ENCODE measurements at places on chromosomes 5 and 9. TPM values are rescaled to one million over a fixed set of nuclear protein-coding genes. Genes with fewer than 3 reads are reported as not detected.
A peak's percentile ranks its signal among the peaks of the same experiment; 100 is the strongest.

LRRC19 gene
- total RNA-seq, result not detected

HAVCR2 gene
- total RNA-seq, result 10.4 TPM

LCN15 gene
- not detected for total RNA-seq

DNA sequence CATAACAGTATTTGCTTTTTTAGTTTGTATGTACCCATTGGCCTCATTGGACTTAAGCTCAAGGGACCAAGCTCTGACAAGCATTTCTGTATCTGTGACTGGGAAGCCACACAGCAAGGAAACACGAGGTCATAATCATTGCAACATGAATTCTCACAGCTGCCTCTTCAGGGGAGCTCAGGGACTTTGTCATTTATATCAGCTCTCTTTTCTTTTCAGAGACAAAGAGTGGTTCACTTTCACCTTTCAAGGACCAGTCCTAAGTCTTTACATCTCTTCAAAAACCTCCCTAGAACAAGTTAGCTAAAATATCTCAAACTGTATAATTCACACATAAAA, 58.6 kb downstream of the ADAMTS12 start:
- no peak overlapping the region for H3K4me3 ChIP-seq
- DNase-seq, result no peak
- no peaks in the 10 kb centered on the region for H3K36me3 ChIP-seq
- H3K4me1 ChIP-seq, result no peaks in the 10 kb centered on the region

DNA sequence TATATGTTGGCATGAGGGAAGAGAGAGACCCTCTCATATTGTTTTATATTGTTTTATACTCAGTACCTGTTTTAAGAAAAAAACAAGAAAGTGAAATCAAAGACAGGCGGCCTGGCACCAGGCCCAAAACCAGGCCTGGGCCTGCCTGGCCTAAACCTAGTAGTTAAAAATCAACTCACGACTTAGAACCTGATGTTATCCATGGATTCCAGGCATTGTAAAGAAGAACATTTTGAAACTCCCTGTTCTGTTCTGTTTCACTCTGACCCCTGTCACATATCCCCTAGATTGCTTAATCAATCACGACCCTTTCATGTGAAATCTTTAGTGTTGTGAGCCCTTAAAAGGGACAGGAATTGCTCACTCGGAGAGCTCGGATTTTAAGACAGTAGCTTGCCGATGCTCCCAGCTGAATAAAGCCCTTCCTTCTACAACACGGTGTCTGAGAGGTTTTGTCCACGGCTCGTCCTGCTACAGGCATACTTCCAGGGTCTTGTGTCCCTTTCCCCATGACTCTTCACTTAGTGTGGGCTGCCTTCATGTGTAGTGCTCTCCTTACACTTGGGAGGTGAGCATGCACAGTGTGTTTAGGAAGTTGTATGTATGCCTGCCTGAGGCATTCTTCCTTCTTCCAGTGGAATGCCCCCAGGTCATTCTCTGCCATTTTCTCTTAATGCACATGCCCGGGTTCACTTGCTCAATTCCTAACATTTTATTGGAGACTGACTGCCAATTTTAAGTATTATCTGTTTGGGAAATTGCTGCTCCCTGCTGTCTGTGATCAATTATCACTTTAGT, 17.8 kb downstream of the TBCA start:
- H3K27ac ChIP-seq, result no peak overlapping the region
- peaks cover 38% of the 10 kb centered on the region for H3K4me1 ChIP-seq
- H3K4me3 ChIP-seq, result no peak overlapping the region
- H3K36me3 ChIP-seq, result peaks cover 45% of the 10 kb centered on the region
- DNase-seq, result no peak

DNA sequence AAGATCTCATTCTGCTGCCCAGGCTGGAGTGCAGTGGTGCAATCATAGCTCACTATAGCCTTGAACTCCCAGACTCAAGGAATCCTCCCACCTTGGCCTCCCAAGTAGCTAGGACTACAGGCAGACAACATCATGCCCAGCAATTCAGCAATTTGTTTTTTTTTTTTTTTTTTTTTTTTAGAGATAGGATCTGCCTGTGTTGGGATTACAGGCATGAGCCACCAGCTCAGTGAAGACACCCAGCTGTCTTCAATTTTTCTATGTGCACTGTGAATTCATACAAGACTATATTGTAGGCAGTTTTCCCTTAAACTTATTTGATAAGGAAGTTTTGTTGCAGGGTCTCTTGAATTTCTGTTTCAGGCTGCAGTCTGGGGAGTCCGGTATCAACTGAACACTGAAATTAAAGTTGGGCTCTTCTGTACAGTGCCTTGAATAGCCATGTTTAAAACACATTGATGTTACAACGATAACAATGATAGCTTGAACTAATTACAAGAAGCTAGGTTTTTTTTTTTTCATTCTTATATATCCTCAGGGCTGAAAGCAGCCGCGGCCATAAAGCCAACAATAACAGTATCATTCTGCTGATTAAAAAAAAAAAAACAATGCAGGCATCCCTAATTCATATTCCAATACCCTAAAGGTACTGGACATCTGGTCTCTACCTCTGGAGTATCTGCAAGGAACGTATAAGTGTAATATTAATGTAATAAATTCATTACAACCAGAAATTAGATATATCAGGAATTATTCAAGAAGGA, 63.5 kb downstream of the MPDZ start:
- no peak overlapping the region for H3K27ac ChIP-seq
- H3K27me3 ChIP-seq, result no peaks in the 10 kb centered on the region
- no peak overlapping the region for H3K4me3 ChIP-seq
- no peaks in the 10 kb centered on the region for H3K36me3 ChIP-seq
- DNase-seq, result no peak

- H3K27ac ChIP-seq, result no peak overlapping the region
- no peaks in the 10 kb centered on the region for H3K27me3 ChIP-seq
- H3K4me1 ChIP-seq, result no peaks in the 10 kb centered on the region
- no peaks in the 10 kb centered on the region for H3K36me3 ChIP-seq
- H3K4me3 ChIP-seq, result no peak overlapping the region
Measured at GRCh38 chr5:84304599-84304998, 80.1 kb downstream of the EDIL3 start.

- no peak overlapping the region for H3K4me3 ChIP-seq
- H3K27ac ChIP-seq, result peak overlapping the region; percentile 36
- no peaks in the 10 kb centered on the region for H3K27me3 ChIP-seq
- H3K36me3 ChIP-seq, result peaks cover 32% of the 10 kb centered on the region
- no peaks in the 10 kb centered on the region for H3K4me1 ChIP-seq
- no peak for DNase-seq
Measured at GRCh38 chr5:150394912-150395687, 17.6 kb downstream of the CD74 start.

GRCh38 chr9:126611193-126611591, 2.5 kb upstream of the LMX1B start:
- H3K36me3 ChIP-seq, result no peaks in the 10 kb centered on the region
- H3K27ac ChIP-seq, result no peak overlapping the region
- peaks cover 22% of the 10 kb centered on the region for H3K4me1 ChIP-seq
- H3K4me3 ChIP-seq, result no peak overlapping the region
- no peak for DNase-seq

DNA sequence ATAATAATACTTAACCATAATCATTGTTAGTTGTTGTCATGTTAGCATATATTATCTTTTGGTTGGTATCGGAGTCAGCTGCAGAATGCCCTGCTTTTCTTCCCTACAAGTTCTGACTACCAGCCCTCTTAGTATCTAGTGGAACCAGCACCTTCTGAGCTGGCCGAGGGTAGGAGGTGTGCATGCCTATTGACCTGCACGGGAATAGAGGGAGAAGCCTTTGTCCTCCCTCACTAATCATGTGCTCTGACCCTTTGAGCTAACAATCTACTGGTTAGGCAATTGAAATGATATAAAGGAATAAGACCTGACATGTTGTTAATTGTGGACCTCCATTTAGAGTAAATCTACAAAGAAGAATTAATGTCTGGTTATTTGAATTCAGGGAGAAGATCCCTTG, 4.1 kb downstream of the PCSK5 start:
- H3K4me3 ChIP-seq, result no peak overlapping the region
- DNase-seq, result no peak
- no peaks in the 10 kb centered on the region for H3K27me3 ChIP-seq

- no peak overlapping the region for H3K27ac ChIP-seq
- no peak for DNase-seq
- no peak overlapping the region for H3K4me3 ChIP-seq
- H3K4me1 ChIP-seq, result no peaks in the 10 kb centered on the region
- H3K27me3 ChIP-seq, result no peaks in the 10 kb centered on the region
- H3K36me3 ChIP-seq, result no peaks in the 10 kb centered on the region
Measured at GRCh38 chr5:118533156-118533555, 455.2 kb downstream of the DTWD2 start.

- H3K36me3 ChIP-seq, result peaks cover 8% of the 10 kb centered on the region
- no peak overlapping the region for H3K27ac ChIP-seq
- no peak overlapping the region for H3K4me3 ChIP-seq
- no peaks in the 10 kb centered on the region for H3K27me3 ChIP-seq
- peak; percentile 98 for DNase-seq
Measured at GRCh38 chr9:128117613-128118471, 9.7 kb downstream of the PTGES2 start.

DNA sequence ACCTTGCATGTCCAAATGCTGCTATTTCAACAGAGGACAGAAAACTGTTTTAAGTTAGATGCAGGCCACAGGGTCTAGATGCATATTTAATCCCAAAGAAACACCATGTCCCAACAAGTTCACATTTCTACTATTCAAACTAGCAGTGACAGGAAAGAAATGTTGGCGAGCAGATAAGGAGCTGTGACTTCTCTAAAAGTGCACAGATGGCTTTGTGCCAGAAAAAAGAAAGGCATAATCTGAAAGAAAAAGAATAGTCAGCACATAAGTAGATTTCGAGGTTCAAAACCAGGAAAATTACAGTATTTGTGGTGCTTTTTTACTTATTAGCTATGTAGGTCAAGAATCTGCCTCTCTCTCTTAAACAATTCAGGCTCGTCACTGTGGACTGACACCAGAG, 178.3 kb downstream of the DNAH5 start:
- H3K4me3 ChIP-seq, result no peak overlapping the region
- no peak for DNase-seq
- H3K36me3 ChIP-seq, result no peaks in the 10 kb centered on the region

- H3K4me1 ChIP-seq, result peaks cover 76% of the 10 kb centered on the region
- peak overlapping the region; percentile 16 for H3K4me3 ChIP-seq
- H3K27me3 ChIP-seq, result no peaks in the 10 kb centered on the region
Measured at GRCh38 chr5:151215546-151215880, 8.4 kb downstream of the CCDC69 start.

DNA sequence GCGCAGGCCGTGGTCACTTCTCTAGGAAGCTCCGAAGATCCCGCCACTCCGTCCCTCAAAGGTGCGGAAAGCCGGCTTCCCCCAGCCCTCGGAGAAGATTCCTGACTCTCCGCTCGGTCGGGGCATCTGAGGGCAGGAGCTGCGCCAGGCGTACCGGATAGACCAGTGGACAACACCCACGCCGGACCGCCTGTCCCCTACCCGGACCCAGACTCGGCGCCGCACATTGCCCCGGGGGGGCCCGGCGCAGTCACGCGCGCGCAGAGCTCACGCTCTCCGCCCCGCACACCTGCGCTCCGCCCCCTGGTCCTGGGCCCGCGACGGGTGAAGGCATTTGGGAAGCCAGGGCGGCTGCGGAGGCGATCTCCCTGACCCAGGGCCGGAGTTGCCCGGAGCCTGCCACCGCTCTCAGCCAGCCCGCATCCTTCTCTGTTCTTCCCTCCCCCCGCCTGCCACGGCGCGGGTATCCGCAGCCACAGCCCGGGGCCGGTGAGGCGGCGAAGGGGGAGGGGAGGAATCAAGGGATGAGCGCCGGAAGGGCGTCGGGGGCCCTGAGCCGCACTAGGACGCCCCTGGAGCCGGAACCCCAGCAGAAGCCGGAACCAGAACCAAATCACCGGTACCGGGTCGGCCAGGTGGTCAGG, 448 bp downstream of the RELL2 start:
- peak overlapping the region; percentile 87 for H3K27ac ChIP-seq
- peaks cover 57% of the 10 kb centered on the region for H3K4me1 ChIP-seq
- H3K4me3 ChIP-seq, result peak overlapping the region; percentile 93

GRCh38 chr5:78500028-78500427, 139.6 kb downstream of the SCAMP1 start:
- no peak overlapping the region for H3K27ac ChIP-seq
- peaks cover 62% of the 10 kb centered on the region for H3K27me3 ChIP-seq
- DNase-seq, result no peak
- no peaks in the 10 kb centered on the region for H3K36me3 ChIP-seq

DNA sequence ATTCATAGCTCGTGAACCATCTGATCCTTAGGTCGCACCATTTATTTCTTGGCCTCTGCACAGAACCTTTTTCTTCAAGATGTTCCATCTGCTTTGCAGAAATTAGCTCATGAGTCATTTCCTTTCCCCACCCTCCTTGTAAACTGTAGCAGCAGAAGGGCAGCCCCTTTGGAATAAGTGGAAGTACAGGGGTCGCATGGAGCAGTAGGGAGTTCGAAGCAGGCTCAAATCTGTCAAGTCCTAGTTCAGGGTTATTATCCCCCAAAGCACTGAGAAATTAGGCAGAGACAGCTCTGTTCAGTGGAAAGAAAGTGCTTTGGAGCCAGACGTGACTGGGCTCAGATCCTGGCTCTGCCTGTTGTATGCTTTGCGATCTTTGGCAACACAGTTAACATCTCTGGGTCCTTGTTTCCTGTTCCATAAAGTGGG, 84.2 kb downstream of the SGCD start:
- no peak overlapping the region for H3K27ac ChIP-seq
- no peak for DNase-seq
- no peaks in the 10 kb centered on the region for H3K36me3 ChIP-seq
- H3K27me3 ChIP-seq, result peaks cover 10% of the 10 kb centered on the region
- no peak overlapping the region for H3K4me3 ChIP-seq
- H3K4me1 ChIP-seq, result no peaks in the 10 kb centered on the region

DNA sequence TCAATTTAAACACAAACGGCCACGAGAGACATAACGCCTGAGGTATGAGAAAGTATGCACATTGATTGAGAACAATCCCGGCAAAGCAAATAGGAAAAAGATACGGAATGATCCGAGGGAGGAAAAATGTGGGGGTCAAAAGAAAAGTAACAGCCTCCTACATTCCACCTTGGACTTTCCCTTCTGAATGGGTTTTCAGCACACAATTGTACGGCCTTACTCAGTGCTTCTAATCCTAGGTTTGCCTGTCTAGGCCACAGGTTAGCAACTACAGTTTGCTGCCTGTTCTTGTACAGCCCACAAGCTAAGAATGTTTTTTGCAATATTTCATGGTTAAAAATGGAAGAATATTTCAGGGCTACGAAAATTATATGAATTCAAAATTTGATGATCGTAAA, 46.2 kb upstream of the RNF20 start:
- peaks cover 52% of the 10 kb centered on the region for H3K27me3 ChIP-seq
- H3K4me1 ChIP-seq, result peaks cover 9% of the 10 kb centered on the region
- no peak overlapping the region for H3K27ac ChIP-seq
- no peak overlapping the region for H3K4me3 ChIP-seq
- no peaks in the 10 kb centered on the region for H3K36me3 ChIP-seq

DNA sequence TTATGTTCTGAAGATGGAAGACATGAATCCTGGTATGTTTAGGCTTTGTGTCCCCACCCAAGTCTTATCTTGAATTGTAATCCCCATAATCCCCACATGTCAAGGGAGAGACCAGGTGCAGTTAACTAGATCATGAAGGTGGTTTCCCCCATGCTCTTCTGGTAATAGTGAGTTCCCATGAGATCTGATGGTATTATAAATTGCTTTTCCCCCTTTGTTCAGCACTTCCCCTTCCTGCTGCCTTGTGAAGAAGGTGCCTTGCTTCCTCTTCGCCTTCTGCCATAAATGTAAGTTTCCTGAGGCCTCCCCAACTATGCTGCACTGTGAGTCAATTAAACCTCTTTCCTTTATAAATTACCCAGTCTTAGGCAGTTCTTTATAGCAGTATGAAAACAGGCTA, 229.0 kb downstream of the ARL15 start:
- no peak overlapping the region for H3K4me3 ChIP-seq
- no peaks in the 10 kb centered on the region for H3K27me3 ChIP-seq
- peaks cover 13% of the 10 kb centered on the region for H3K36me3 ChIP-seq
- DNase-seq, result no peak

Measured in activated naive CD4-positive, alpha-beta T cell treated with anti-CD3 and anti-CD28 coated beads for 36 hours (primary cell).